ENCODE measurements at places on chromosomes 1 and 21.

DNA sequence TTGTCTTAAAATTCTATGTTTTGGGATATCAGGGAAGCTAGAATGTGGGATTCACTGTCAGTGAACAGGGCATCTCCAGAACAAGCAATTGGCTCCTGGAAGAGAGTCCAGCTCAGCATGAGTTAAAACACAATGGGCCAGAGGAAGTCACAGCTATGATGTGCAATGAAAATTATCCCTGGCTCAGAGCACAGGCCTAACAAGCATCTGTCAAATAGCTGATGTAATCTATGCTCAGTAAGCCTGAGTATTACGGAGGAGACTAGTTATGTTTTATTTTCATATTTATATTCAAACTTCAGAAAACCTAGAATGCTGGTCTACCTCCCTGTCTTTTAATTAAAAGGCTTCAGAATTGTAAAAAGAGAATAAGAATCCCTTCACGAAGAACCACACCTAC, 41.6 kb downstream of the PARP1 start:
- no peak for DNase-seq

GRCh38 chr1:3787745-3788605, 8.3 kb downstream of the LRRC47 start:
- no peak for DNase-seq

DNA sequence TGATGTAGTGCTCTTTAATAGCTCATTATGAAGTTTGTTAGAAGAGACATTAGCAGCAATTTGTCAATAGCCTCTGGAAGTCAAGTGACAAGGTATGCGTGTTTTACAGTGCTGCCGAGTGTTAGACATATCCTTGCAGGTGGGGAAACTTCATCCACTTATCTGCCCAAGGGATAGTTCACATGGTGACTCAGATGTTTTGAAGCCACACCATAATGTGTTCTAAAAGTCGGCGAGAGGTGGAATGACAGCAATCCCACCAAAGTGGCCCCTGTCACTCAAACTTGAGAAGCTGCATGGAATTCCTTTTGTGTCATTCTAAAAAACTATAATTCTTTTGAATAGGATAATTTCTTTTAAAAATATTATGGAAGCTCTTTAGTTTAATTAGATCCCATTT, 98.1 kb downstream of the RUNX1 start:
- no peak for DNase-seq

DNA sequence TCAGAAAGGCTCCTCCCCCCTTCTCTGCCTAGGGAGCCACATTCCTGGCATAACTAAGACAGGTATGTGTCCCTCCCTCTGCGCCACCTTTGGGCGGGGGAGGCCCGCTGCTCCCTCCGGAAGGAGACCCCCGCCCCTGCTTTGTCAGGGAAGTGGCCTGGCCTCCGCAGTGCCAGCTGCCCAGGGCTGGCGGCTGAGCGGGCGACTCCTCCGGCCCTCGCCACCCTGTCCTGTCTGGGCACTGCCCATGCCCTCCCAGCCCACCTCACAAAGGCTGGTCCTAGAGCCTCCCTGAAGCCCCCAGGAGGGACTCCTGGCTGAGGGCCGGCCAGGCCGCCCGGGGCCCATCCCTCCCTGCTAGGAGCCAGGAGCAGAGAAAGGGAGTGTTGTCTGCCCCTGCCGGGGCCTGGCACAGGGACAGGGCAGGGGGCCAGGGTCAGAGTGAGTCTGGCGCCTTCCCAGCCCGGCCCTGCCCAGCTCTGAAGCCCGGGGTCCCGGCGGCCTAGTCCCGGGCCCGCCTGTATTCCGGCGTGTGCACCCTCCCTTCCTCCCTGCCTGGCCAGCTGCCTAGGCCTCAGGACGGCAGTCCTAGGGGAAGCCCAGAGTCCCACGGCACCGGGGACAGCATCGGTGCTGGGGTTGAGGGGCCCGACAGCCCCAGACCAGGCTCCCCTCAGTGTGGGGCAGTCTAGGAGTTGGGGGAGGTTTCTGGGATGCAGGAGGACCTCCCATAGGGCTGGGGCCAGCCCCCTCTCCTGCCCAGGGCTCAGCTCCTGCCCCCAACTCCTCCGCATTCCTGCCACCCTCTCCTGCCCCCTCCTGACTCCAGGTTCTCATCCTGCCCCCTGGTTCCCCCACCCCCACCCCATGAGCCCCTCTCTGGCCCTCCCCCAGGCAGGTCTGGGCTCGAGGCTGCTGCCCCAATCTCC, 5.1 kb downstream of the AGRN start:
- no peak for DNase-seq

- DNase-seq, result no peak
Measured at GRCh38 chr1:18546026-18546425, 65.3 kb downstream of the KLHDC7A start.

GRCh38 chr21:37342046-37342632, 24.4 kb upstream of the DYRK1A start:
- DNase-seq, result no peak

DNA sequence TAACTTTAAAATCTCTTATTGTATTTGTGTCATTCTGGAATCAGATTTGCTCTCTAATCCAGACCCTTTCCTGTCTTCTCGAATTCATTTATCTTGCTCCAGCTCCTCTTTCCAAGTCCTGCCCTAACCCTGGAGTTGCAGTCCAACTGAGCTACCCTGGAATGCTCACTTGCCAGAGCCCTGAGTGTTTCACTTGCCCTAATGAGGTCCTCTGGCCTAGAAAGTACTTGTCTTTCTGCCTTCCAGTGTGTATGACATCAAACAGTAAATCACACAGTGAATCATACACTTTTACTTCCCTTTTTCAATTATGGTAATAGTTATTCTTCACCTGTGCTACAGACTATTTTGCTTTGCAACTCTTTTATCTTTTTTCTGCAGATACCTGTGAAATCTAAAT, 96.9 kb downstream of the NEK7 start:
- DNase-seq, result peak; percentile 63

GRCh38 chr1:91381844-91382243, 22.8 kb downstream of the HFM1 start:
- DNase-seq, result no peak

- DNase-seq, result no peak
Measured at GRCh38 chr1:40096646-40096976, 441 bp downstream of the PPT1 start.

Measured in bone marrow (tissue), 2 donors.